ENCODE measurements at places on chromosomes 2 and 18.

DNA sequence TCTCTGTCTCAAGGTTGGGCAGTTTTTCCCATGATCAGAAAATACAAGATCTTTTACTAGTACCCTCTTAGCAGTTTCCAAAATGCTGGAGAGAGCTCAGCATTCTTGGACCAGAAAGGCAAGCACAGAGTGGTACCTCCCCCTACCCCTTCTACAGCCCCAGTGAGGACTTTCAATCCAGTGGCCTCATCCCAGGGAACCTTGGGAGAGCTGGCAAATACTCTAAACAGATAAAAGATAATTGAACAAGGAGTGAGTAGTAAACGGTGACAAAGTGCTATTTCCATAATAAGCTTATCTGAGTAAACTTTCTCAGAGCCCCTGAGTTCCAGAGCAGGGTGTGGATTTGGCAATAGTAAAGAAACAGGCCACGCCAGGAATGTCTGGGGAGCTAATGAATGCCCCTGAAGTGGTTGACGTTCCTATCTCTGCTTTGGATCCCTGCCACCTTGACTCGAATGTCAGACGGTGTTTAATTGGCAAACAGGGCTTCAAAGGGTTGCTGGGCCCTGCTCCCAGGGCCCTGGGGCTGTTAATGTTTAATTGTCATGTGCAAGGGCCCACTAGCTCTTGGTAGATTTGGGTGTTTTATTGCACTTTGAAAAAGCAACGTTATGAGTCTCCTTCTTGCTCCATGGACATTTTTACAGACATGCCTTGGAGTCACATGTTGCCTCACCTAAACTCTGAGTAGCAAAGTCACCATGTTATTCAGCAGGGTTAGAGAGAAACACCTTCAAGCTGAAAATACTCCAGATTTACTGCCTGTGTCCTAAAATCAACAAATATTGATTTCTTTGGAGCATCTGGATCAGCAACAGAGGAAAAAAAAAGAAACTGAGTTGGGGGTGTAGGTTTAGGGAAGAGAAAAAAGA, 239.9 kb downstream of the CYRIA start:
- no peak for DNase-seq

DNA sequence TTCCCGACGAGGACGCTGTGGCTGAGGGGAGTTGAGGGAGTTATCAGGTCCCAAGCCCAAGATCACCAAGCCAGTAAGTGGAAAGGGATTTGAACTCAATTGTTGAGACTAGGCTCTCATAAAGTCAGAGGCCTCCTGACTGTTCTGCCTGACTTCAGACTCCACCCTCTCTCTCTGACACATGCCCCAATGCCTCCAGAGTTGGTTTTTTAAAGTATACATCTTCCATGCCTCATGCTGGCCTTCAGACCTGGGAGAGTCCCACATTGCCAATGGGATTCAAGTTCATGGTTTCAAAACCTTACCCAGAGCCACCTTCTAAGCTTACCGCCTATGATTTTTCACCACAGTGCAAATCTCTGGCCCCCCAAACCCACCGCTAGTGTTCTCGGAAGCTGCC, 100.8 kb downstream of the RTN4 start:
- DNase-seq = no peak

- no peak for DNase-seq
These were observed 103.5 kb downstream of the ARL4C start for GRCh38 chr2:234393354-234393753.

DNA sequence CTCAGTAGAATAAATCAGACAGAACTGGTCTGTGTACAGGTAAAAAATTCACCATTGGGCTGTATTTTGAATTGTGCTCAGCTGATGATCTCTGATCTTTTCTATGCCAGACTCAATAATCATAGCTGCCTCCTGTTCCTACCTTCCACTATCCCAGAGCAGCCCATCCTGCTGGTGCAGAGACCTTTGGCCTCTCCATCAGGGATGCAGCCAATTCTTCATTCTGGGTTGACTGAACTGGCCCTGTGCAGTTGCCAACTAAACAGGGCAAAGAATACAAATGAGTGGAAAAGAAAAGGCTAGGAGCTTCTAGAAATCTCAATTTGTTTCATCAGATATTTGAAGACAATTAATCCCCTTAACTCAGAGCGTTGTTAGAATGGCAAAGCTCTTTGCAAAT, 1781.3 kb upstream of the CELF4 start:
- DNase-seq = no peak

GRCh38 chr18:76412818-76413565, 82.0 kb downstream of the ZNF516 start:
- no peak for DNase-seq

Data from stimulated activated CD4-positive, alpha-beta T cell treated with anti-CD3 and anti-CD28 coated beads, TNF-alpha, amount 100 ng/mL, for 1 hour (primary cell).